ENCODE measurements at places on chromosomes 7 and 10.
A peak's percentile ranks its signal among the peaks of the same experiment; 100 is the strongest.

DNA sequence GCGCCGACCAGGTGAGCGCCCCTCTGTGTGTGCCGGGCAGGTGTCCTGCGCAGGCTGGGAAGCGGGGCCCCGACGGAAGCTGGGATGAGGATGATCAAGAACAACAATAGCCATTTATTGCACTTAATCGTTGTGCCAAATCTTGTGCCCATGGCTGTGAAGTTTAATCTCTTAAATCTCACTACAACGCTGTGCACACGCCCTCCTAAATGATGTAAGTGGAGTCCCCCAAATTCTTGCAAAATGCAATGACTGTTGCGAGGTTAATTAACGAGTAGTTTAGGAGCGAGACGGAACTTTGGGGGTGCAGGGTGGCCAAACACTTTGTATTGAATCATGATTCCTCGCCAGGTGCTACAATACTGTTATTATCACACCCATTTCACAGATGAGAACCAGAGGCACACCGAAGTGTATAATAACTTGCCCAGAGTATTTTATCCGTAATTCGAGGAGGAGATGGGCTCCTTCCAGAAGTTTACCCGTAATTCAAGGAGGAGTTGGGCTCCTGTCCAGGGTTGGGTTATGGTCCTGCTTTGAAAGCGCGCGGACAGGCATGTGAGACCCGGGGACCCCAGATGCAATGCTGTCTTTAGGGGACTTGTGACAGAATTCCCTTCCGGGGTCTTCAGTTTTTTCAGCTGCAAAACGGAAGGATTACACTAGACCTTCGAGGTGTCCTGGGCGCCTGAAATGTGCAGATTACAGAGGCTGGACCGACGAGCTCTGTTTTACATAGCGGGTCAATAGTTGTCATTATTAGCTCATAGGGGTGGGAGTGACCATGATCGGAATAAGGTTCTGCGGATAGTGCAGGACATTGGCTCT lies 1.0 kb downstream of the FFAR4 start:
- DNase-seq = no peak

GRCh38 chr7:78535655-78536054 lies 737.1 kb downstream of the PHTF2 start:
- no peak for DNase-seq

- no peak for DNase-seq
Observed at GRCh38 chr7:37395618-37396259, 52.9 kb downstream of the ELMO1 start.

GRCh38 chr10:28179006-28179742 lies 123.7 kb downstream of the MPP7 start:
- DNase-seq = peak; percentile 57

DNA sequence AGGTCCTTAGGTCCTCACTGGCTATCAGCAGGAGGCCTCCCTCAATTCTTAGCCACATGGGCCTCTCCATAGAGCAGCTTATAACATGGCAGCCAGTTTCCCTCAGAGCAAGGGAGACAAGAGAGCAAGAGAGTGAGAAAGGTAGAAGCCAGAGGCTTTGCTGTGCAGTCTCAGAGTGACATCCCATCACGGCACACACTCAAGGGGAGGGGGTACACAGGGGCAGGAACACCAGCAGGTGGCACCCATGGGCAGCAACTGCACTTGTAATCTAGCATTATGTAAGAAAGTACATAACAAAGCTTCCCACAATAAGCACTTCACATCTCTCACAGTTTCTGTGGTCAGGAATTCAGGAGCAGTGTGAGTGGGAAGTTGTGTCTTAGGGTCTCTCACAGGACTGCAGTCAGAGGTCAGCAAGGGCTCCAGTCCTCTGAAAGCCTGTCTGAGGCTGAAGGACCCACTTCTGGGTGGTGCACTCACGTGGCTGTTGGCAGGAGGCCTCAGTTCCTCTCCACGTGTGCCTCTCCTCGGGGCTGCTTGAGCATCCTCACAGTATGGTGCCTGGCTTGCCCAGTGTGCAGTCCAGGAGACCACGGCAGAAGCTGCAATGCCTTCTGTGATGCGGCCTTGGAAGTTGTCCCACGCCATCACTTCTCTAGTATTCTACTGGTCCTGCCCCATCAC lies 159.4 kb downstream of the OAT start:
- DNase-seq = no peak

GRCh38 chr10:126463286-126463685 lies 75.0 kb upstream of the ADAM12 start:
- no peak for DNase-seq

GRCh38 chr10:112999102-112999501 lies 49.1 kb downstream of the TCF7L2 start:
- DNase-seq = no peak

DNA sequence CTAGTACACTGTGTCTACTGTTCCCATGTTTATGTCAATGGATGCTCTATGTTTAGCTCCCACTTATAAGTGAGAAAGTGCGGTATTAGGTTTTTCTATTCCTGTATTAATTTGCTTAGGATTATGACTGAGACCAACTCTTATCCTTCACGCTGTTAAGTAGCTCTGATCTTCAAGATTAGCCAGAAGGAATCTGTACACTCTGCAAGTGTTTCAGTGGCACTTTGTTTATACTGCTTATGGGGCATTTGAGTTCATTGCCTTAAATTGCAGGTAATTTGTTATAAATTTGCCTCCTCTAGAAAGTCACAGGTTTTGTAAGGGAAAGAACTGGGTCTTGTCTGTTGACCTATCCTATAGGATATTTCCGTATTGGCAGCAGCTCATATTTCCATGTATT lies 6.4 kb upstream of the ACSM6 start:
- no peak for DNase-seq

DNA sequence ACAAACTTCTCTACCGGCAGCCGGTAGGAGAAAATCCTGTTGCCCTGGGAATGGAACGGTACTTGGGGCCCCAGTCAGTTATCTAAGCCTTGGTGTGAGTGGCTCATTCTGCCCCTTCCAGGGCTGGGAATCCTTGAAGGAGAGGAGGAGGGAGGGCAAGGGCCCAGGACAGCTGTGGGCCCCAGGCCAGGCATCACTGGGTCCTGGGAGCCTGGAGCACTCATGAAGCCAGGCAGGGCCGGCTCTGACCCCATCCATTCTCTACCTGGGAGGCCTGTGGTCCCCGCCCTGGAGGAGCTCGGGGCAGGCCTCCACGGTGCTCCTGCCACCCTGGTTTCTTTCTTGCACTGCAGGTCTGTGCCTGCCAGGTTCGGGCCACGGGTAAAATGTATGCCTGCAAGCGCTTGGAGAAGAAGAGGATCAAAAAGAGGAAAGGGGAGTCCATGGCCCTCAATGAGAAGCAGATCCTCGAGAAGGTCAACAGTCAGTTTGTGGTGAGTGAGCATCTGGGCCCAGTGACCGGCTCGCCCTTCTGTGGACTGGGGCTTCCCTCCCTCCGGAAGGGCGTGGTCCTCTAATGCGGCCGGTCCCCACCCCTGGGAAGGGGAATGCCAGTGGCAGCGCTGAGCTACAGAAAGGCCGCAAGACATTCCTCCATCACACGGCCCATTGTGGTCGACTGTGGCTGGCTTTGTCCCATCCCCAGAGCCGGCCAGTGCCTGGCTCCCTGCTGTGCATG lies 111.3 kb downstream of the RGS10 start:
- DNase-seq = no peak

DNA sequence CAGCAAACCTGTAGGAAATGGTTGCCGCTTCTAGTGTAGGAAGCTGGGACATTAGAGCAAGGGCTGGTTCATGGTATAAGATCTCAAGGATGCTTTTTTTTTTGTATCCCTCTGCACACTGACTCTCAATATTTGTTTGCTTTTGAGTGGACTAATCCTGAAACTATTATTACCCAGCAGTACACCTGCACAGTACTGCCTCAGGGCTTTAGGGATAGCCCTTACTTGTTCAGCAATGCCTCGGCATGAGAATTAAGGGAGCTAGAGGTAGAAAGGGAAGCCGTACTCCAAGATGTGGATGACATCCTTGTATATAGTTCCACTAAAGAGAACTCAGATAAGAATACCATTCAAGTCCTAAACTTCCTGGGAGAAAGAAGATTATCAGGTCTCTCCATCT lies 70.5 kb downstream of the COPG2 start:
- no peak for DNase-seq

DNA sequence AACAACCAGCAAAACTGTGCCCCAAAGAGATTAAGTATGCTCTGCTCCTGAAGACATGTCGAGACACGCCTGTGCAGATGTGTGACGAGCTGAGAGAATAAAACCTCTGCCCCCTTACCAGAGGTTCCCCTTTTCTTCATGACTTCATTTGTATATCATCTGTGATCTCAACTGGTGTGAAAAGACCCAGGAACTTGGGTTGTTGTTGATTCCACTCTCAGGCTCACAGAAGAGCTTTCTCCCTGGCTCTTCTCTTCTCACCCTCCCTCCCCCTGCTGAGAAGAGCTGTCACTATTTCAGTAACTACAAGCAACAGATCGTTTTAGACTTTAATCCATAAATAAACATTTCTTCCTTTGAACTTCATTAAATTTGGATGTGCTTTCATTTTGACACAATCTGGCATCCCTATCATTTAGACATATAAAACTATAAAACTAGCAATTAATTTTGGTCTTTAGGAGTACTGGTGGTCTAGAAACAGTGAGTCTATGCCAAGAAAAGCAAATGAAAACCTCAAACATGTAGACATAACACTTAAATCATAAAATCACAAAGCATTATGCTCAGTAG lies 179.3 kb upstream of the FZD8 start:
- no peak for DNase-seq

DNA sequence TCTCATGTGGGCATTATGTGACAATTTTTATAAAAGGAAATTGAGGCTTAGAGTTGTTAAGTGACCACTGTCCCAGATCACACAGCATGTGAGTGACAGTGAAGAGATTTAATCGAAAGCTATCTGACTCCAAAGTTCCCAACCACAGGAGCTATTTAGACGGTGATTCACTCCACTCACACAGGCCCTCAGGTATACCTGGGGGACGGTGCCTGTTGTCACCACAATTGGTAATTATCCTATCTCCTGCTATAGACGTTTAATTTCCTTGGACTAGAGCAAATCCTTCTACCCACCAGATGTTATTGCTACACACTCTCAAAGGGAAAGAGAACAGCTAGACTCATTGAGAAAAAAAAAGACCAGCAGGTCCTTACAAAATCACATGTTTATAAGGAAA lies 145.5 kb downstream of the KLF6 start:
- DNase-seq = no peak

DNA sequence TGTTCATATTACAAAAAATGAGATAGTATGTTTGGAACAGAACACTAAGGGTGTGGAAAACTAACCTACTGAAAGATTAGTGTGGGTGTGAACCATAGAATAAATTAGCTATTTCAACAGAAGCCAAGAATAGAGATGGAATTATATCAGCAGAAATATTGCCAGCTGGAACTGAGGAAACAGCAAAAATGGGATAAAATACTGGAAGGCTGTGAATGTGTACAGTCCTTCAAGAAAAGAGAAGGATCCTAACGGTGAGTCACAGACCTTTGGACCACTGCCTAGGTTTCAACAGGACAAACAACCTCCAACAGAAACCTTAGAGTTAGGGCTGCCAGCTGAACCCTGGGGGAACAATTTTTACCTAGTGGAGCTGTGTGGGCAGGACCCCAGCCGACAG lies 395.0 kb downstream of the ZWINT start:
- DNase-seq = no peak

GRCh38 chr7:133771788-133772419 lies 355.2 kb upstream of the LRGUK start:
- no peak for DNase-seq

GRCh38 chr7:38655833-38656774 lies 24.9 kb upstream of the AMPH start:
- no peak for DNase-seq

- DNase-seq = no peak
Observed at GRCh38 chr7:119900996-119901672, 371.8 kb upstream of the KCND2 start.

DNA sequence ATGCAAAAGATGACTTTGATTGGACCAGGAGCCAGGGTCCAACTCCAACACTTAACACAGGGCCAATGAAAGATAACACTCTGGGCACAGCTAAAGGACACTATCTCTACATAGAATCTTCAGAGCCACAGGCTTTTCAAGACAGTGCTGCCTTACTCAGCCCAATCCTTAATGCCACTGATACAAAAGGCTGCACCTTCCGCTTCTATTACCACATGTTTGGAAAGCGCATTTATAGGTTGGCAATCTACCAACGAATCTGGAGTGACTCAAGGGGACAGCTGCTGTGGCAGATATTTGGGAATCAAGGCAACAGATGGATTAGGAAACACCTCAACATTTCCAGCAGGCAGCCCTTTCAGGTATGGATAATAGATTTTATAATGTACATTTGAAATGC lies 160.7 kb downstream of the MALRD1 start:
- no peak for DNase-seq

DNA sequence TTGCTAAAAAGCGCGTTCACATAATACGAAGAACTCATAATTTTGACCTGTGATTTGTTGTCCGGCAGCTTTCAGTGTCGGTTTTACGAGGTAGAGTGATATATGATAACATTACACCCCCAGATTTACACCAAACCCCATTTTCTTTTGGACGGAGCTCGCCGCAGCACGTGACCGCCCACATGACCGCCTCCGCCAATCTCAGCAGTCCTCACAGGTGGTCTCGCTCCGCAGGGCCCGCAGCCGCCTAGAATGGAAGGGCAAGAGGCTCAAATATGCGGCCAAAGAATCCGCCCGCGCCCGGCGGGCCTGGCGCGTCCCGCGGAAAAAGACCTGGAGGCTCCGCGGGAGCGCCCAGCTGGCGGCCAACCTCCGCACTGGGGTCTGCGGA lies at the start of gene HOXA7:
HOXA7 (minus strand) TSS at position 168 of the 391 bp plus-strand sequence; CDS start at position 38, 130 bp downstream.
- no peak for DNase-seq

DNA sequence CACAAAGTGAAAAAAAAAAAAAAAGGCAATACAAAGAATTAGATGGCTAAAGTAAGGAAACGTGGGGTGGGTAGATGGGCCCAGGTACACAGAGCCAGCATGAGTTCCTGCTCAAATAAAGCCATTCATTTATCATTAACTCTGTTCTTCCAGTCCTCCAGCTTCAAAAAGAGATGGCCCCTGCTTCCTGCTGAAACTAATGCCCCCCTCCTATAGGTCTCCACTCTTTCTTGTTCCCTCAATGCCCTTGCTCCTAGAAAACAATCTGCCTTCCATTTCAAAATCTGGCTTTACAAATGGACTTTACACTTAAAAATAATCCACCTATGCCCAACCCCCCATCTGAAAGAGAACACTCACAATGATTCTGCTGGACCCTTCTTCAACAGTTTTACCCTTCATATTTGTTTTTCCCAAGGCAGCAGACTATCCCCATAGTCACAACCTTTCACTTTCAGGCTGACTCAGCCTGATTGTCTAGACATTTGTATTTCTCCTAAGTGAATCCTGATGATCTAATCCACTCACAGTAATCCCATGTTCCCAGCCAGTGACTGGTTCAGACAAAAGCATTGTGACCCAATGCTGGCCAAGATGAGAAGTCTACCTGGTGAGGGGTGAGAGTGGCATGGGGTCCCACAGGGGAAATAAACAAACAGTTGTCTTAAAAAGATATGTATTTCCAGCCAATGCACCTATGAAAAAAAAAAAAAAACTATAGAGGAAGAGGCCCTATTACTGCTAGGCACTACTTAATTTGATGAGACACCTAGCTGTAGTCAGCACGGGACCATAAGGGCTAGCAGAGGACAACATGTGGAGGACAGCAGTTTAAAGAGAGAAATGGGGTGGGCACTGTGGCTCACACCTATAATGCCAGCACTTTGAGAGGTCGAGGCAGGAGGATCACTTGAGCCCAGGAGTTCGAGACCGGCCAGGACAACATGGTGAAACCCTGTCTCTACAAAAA lies 74.6 kb upstream of the GRID1 start:
- no peak for DNase-seq
